Cerebellum (tissue), 4 donors: ENCODE measurements at places on chromosomes 16 and 17.

DNA sequence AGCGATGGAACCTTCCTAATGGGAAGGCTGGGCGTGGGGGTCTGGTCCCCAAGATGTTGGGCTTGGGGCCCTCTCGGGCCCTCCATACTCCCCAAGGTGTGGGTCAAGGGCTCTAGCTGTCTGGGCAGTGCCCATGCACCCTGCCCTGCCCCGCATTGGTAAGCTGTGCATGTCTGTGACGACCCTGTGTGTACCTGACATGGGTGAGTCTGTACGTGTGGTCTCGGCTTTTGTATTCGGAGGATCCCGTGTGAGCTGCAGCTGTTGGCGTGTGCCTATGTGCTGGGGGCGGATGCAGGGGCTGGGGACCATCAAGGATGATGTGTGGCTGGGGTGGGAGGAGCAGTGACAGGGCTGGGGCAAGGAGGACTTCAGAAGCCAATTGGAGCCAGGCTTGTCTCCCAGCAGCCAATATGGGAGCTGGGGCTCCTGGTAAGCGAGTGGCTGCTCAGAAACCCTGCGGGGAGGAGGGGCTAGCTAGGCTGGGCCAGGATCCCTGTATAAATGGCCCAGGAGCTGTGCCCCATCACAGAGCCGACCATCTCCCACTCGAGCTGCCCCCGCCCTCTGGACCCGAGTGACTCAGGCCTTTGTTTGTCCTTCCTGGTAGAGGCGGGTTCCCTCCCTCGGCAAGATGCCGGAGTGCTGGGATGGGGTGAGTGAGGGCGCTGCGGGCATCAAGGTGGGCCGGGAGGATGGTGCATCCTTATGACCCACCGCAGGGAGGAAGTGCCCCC, at the start of gene NDRG4:
Gene NDRG4, plus strand, starts transcription at position 529 of the 737 bp plus-strand sequence. Its CDS starts 106 bp downstream, at position 635.
- peak; percentile 97 for DNase-seq

- DNase-seq: no peak
Observed at GRCh38 chr17:58521680-58522079, 7.2 kb upstream of the MTMR4 start.

- peak; percentile 94 for DNase-seq
Observed at GRCh38 chr16:75265911-75266701, 14.7 kb upstream of the BCAR1 start.

GRCh38 chr17:72223866-72224291, 103.1 kb downstream of the SOX9 start:
- no peak for DNase-seq

DNA sequence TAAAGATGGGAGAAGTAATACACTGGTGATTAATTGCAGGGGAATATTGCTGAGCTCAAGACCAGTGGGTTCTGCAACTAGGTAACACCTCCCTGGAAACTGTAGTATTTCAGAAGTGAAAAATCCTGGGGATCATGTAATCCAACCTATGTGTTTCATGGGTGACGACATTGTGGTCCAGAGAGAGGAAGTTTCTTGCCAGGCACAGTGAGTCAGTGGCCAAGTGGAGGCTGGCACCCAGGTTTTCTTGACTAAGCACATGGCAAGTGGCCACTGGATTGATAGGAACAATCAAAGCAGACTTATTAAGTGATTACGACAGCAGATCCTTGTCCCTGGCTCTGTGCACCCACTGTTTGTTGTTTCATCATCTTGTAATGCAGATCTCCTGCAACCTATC, 14.6 kb upstream of the CIITA start:
- DNase-seq: no peak

- DNase-seq: no peak
Observed at GRCh38 chr17:68942389-68942788, 12.8 kb downstream of the ABCA8 start.

- no peak for DNase-seq
Observed at GRCh38 chr16:81938326-81939163, 72.7 kb downstream of the SDR42E1 start.

DNA sequence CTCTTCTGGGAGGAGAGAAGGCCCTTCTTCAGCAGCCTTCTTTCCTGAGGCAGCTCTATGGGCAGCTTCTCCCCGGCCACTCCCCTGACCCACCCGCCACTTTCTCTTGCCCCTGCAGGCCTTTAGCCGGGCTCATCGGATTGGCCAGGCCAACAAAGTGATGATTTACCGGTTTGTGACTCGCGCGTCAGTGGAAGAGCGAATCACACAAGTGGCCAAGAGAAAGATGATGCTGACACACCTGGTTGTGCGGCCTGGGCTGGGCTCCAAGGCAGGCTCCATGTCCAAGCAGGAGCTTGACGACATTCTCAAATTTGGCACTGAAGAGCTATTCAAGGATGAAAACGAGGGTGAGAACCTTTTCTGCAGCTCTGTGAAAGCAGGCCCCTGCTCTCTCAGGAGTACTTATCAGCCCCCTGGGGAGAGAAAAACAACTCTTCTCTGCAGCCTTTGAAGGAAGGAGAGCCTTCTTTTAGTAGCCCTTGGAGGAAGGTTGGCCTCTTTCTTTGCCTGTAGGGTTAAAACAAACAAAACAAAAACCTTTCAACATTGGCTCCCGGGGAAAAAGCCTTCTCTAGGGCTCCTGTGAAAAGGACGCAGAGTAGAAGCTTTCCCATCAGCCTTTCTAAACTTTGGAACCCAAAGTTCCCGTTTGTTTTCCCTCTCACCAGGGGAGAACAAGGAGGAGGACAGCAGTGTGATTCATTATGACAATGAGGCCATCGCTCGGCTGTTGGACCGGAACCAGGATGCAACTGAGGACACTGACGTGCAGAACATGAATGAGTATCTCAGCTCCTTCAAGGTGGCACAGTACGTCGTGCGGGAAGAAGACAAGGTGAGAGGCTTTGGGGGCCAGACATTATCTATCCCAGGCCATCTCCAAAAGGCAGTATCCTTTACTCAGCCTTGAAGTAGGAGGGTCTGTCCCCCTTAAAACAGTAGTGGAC, 12.7 kb downstream of the RNF227 start:
- no peak for DNase-seq

- no peak for DNase-seq
Observed at GRCh38 chr16:17835118-17835876, 364.5 kb upstream of the XYLT1 start.

- no peak for DNase-seq
Observed at GRCh38 chr17:71699907-71700306, 420.9 kb upstream of the SOX9 start.

DNA sequence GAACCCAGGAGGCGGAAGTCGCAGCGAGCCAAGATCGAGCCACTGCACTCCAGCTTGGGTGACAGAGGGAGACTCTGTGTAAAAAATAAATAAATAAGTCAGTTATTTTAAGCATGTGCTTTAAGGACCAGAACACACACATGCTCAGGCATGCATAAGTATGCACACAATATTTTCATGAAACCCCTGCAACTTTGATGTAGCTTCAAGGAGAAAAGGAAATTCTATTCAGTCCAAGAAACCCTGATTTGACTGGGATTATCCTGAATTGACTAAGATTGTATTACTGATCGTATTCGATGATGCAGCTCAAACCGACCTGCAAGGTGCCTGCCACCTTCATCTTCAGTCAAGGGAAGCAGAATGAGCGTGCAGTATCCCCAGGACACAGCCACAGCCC, 841 bp downstream of the TEKT5 start:
- no peak for DNase-seq

DNA sequence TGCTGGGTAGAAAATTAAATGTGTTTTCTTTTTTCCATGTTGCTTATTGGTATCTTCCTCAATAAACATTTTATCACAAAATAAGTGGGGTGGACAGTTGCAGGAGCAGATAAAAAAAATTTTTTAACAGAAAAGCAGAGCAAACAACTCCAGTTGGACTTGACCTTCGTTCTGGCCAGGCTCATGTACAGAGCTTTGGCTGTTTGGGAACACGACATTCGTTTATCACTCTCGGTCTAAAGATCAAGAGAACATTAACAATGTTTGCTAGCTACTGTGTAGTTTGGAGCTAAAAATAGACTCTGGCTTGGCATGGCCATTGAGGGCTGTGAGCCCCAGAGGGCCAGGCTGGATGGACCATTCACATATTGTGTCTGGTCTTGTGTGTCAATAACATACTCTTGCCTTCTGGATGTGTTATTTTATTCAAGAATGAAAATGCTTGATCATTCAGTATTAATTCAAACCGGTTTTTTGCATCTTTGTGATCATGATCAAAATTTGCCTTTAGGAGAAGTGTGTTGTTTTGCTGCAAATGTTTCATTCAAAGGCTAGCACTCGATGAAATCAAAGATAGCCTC, 56.6 kb downstream of the TMEM186 start:
- DNase-seq: no peak

- DNase-seq: no peak
Observed at GRCh38 chr17:46154151-46154816, 38.9 kb downstream of the KANSL1 start.

GRCh38 chr17:32265192-32265923, at the start of gene RHBDL3:
Gene RHBDL3, plus strand, starts transcription at chr17:32265832. Its CDS starts 358 bp downstream, at chr17:32266190.
- DNase-seq: peak; percentile 59

GRCh38 chr16:53999841-54000240, 286.7 kb downstream of the IRX3 start:
- DNase-seq: no peak

- no peak for DNase-seq
Observed at GRCh38 chr17:12977008-12977751, 40.6 kb downstream of the ELAC2 start.

DNA sequence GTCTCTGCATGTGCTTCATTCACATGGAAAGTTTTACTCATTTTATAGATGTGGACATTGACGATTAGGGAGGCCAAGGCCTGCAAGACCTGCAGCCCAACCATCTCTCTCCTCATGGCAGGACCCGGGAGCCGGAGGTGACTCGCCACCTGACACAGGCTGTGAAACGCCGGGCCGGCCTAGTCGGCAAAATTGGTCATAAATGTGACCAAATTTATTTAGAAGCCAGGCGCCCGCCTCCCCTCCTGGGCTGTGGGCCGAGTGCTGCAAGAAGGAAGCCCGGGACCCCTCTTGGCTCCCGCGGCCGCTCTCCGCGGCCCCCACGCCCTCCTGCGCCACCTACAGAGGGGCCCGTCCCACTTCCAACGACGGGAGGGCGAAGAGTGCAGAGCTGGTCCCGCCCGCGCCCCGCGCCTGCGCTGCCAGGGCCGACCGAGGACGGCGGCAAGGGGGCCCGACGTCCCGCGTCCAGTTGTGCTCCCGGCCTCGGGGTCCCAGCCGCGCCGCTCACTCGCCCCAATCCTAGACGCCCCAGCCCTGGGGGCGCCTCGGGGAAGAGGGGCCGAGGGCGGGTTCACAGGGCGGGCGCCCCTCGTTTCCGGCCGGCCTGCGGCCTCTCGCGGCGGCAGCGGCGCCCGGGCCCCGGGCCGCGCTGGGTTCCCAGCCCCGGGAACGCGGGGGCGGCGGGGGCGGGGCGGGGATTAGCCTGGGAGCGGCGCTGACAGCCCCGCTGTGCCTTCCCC, 47.5 kb downstream of the WNT3 start:
- peak; percentile 37 for DNase-seq

DNA sequence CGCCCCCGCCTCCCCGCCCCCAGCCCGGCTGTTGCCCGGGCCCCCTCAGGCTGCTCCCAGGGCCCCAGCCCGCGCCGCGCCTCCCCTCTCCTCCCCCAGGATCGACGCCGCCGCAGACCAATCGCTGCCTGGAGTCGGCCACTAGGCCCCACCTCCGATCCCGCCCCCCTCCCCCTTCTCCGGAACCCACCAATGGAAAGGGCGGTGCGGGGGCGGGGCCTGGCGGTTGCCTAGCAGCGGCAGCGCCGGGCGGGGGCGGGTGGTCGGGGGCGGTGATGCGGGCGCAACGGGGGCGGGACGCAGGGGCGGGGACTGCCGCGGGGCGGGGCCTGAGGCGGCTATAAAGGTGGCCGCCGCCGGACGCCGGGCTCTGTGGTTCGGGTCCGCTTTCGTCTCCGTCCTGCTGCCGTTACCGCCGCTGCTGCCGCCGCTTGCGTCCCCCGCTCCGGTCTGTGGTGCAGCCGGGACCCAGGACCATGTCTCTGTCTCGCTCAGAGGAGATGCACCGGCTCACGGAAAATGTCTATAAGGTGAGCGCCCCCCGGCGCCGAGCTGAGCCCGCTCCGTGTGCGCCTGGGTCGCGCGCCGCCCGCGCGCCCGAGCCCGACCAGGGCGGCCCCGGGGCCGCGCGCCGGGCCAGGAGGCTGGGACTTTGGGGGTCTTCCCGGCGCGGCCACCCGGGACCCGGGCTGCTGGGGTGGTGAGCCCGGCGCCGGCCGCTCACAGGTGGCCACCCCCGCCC, at the start of gene BAIAP2:
Gene BAIAP2, plus strand, starts transcription at position 373 of the 742 bp plus-strand sequence. Its CDS starts 104 bp downstream, at position 477.
- peak; percentile 100 for DNase-seq

- no peak for DNase-seq
Observed at GRCh38 chr17:10754109-10754508, 24.3 kb upstream of the TMEM220 start.

- no peak for DNase-seq
Observed at GRCh38 chr16:90078579-90078895, 1.4 kb upstream of the PRDM7 start.

GRCh38 chr17:82120148-82120547, 22.1 kb upstream of the FASN start:
- no peak for DNase-seq

DNA sequence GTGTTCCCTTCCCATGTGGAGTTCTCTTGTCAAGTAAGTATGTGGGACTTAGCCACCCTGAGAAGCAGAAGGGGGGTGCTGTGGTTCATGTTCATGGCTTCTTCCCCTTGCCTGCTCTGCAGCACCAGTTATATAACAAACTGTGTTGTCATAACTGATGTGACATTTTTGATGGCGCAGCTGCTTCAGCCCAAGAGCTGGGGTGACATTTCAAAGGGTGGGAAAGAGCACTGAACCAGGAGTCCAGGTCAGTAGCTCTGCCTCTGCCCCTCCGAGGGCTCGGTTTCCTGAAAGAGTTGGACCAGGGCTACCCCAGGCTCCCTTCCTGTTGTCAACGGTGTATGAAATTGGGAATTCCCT, 7.4 kb downstream of the GNAO1 start:
- no peak for DNase-seq
